ENCODE measurements at places on chromosomes 5 and 9.

DNA sequence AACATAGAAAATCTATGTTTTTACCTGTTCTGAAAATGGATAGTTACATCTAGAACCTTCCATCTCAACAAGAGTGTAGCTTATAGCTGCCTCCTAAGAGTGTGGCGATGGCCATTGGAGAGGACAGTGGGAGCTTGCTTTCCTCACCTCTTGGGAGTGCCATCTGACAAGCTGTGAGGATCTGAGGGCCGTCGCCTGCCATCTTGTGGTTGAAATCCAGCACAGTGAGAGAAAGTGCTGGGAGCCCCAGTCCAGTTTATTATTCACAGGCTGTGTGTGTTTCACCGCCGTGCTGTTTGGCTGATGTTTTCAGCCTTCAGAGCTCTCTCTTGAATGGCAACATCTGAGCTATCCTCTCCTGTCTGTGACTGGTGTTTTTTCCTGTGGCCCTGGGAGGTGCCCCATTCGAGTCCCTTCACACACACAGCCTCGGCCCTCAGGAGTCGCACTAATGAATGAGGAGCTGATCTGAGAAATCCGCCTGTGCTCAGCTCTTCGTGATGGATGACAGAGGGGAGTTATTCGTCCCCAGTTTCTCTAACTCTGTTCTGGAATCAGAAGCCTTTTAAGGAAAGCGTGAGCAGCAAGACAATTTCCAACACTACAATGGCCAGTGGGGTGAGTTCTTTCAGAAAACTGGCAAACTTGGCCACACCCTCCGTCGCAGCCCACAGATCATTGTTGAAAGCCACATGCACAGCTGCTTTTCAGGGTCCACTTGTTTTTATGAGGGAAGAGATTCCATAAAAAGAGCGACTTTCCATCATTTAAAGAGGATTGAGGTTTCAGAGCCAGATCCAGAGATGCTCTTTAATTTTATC is 170.3 kb downstream of the PDZD2 start:
- peak; percentile 73 for DNase-seq

- no peak for DNase-seq
Observed at GRCh38 chr9:84152204-84152603, 171.6 kb downstream of the RMI1 start.

DNA sequence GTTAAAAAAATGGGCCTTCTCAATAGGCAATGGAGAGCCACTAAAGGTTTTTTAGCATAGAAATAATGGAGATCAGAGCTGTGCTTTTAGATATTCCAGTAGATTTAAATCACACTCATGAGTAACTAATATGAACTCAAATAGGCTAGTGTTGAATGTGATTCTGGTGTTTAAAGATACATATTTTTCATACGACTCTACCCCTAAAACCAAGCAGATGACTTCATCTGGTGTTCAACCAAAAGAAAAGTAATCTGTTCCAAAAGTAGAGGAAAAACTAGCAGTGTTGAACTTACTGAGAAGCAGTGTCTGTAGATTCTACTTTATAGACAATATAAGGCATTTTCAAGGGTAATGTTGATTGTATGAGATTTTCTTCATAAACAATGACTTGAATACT is 138.1 kb downstream of the TSSK1B start:
- DNase-seq: peak; percentile 38

- DNase-seq: no peak
Observed at GRCh38 chr5:113232221-113232620, 202.6 kb downstream of the TSSK1B start.

DNA sequence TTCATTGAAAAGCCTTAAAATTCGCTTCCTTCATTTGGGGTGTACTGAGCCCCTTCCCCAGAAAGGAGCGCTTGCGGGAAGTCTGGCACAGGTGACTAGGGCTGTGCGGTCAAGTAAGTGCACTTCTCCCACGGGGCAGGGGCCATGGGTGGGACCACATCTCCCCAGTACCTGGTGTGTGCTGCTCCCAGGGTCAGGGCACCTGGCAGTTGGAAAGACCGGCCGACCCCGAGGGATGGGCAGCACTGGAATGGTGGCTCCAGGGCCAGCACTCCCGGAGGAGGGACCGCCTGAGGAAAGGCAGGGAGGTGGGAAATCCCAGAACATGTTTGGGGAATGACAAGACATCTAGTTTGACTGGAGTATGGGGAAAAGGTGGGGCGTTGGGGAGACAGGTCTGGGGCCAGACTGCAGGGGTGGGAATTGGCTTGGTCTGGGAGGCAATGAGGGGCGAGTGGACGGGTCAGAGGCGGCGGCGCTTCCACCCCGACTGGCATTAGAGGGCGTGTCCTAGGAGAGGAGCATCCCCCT is 727 bp upstream of the GLIPR2 start:
- no peak for DNase-seq

DNA sequence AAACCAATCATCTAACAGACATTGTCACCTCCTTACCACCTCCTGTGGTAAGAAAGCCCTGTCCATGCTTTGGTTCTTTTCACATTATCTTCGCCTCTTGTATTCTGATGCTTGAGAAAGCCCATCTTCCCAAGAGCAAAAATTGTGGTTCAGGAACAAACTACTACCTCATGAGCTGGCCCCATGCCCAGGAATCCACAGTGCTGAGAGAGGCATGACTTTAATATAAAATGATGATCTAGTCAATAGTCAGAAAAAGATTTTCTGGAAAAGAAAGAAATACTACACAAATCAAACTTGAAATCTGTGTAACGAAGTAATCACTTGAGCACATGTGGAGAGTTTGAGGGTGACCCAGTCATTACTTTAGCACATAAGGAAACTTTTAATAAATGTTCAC is 94.7 kb downstream of the FGF10 start:
- DNase-seq: peak; percentile 27

DNA sequence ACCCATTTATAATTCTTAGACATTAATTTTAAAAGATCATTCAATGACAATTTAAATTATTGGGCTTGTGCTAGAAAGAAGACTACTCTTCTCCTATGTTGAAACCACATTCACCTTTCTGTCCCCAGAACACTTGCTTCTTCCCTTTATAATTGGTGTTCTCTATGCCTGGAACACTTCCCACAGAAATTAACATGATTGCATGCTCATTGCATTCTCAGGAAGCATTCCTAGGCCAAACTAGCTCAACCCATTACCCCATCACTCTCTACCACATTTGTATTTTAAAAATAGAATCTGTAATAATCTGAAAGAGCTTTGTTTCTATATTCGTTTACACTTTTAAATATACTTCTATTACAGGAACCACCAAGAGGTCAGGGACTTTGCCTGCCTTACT is 184.7 kb downstream of the MEF2C start:
- DNase-seq: no peak

- no peak for DNase-seq
Observed at GRCh38 chr5:10576121-10576789, 12.4 kb downstream of the ANKRD33B start.

- DNase-seq: peak; percentile 79
Observed at GRCh38 chr5:58019614-58020013, 440.3 kb downstream of the PLK2 start.

- DNase-seq: peak; percentile 54
Observed at GRCh38 chr9:35616681-35617459, 1.3 kb downstream of the CD72 start.

DNA sequence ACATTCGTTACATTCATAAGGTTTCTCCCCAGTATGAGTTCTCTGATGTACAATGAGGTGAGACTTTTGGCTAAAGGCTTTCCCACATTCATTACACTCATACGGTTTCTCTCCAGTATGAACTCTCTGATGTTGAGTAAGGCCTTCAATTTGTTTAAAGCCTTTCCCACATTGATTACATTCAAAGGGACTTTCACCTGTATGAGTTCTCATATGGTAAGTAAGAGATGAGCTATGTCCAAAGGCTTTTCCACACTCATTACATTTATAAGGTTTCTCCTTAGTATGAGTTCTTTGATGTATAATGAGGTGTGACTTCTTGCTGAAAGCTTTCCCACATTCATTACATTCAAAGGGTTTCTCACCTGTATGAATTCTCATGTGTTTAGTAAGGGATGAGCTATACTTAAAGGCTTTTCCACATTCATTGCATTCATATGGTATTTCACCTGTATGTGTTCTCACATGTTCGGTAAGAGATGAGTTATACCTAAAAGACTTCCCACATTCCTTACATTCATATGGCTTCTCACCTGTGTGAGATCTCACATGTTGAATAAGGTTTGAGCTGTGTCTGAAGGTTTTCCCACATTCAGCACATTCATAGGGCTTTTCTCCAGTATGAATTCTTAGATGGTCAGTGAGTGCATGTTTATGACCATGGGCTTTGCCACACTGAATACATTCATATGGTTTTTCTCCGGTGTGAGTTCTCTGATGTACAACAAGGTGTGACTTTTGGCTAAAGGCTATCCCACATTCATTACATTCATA is 13.5 kb downstream of the ZFP37 start:
- DNase-seq: no peak

GRCh38 chr5:154892369-154892771 is 33.9 kb downstream of the CNOT8 start:
- DNase-seq: no peak

DNA sequence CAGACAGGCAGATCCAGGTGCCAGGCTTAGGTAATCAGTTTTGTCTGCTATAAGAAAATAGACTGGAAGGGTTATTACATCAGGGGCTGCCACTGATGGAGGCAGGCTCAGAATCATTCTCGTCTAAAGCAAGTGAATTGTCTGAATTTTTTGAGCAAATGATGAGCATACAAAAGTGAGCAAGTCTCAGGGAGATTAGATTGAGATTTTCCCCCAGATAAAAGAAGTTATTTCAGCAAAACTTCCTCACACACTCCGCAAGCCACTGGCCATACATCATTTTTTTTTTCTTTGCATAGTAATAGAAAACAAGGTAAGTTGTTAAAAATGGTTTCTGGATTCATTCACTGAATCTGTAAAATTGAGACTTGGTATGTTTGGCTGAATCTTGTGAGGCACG is 52.9 kb downstream of the ZNF462 start:
- no peak for DNase-seq

GRCh38 chr5:119458911-119459632 is 6.8 kb downstream of the HSD17B4 start:
- DNase-seq: no peak

- DNase-seq: peak; percentile 95
Observed at GRCh38 chr9:107711542-107711941, 222.0 kb upstream of the KLF4 start.

GRCh38 chr5:133696782-133697507 is 84.6 kb upstream of the FSTL4 start:
- no peak for DNase-seq
